ENCODE measurements at places on chromosomes 16 and 17. TPM values are rescaled to one million over a fixed set of nuclear protein-coding genes. Genes with fewer than 3 reads are reported as not detected.

FBXL19 gene
- 12.7 TPM for total RNA-seq

NPB gene
- under 0.01 TPM for total RNA-seq

GRCh38 chr17:27466743-27467375 is 10.6 kb downstream of the KSR1 start:
- peak; percentile 66 for DNase-seq
- H3K36me3 ChIP-seq = no peaks in the 10 kb centered on the region
- peaks cover 5% of the 10 kb centered on the region for H3K4me1 ChIP-seq

- no peak overlapping the region for H3K4me3 ChIP-seq
- DNase-seq = no peak
- no peak overlapping the region for H3K27ac ChIP-seq
- H3K4me1 ChIP-seq = peaks cover 20% of the 10 kb centered on the region
- no peaks in the 10 kb centered on the region for H3K36me3 ChIP-seq
These were observed 71.7 kb downstream of the SNX11 start for GRCh38 chr17:48179071-48179945.

DNA sequence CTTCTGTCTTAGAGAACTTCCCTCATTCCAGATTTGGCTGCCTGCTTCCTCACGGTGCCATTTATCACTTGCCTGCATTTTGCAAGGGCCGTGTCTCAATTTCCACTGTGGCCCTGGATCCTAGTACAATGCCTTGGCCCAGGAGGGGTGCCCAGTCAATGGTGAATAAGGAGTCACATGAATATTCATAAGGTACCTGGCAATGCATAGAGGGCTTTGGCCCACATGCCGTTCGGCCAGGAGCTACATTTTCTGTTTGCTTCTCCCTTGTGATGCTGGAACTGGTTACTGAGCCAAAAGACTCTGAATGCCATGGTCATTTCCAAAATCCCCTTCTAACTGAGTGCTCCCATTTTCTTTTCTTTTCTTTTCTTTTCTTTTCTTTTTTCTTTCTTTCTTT is 4.8 kb upstream of the PIRT start:
- H3K27me3 ChIP-seq = no peaks in the 10 kb centered on the region
- no peaks in the 10 kb centered on the region for H3K4me1 ChIP-seq
- H3K4me3 ChIP-seq = no peak overlapping the region
- H3K36me3 ChIP-seq = no peaks in the 10 kb centered on the region

- H3K4me1 ChIP-seq = peaks cover 51% of the 10 kb centered on the region
- peaks cover 22% of the 10 kb centered on the region for H3K27me3 ChIP-seq
- H3K36me3 ChIP-seq = no peaks in the 10 kb centered on the region
- H3K4me3 ChIP-seq = peak overlapping the region; percentile 72
- H3K27ac ChIP-seq = no peak overlapping the region
- peak; percentile 93 for DNase-seq
These were observed 1.4 kb downstream of the HES7 start for GRCh38 chr17:8122422-8122923.

GRCh38 chr16:54417384-54417783 is 130.8 kb upstream of the IRX3 start:
- no peak overlapping the region for H3K27ac ChIP-seq
- no peaks in the 10 kb centered on the region for H3K36me3 ChIP-seq
- DNase-seq = no peak
- no peak overlapping the region for H3K4me3 ChIP-seq
- no peaks in the 10 kb centered on the region for H3K27me3 ChIP-seq

DNA sequence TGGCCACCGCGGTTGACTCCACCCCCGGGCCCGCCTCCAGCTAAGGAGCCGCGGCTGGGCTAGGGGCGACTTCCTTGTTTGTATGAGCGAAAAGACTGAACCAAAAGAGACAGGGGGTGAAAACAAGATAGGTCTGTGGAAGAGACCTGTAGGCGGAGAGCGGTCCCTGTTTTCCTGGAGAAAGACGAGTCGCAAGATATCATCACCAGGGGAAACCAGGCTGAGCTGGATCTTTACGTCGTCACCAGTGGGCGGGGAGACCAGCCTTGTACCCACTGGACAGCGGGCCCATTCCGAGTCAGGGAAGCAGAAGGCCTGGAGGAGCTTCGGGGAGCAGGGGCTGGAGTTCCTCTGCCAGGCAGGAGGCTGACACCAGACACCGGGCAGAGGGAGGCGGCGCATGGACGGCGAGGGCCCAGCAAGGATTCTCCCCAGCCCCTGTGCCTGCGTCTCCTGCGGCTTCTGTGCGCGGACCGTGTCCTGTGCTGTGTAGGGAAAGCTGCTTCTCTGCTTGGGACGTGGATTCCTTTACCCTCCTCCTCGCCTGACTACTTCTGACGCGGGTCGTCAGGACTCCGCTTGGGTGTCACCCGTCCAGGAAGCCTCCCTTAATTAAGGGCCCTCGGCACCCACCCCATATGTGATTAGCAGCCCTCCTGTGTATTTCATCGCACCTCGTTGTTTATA is 10.3 kb upstream of the ARL4D start:
- peak overlapping the region; percentile 99 for H3K27ac ChIP-seq
- H3K4me1 ChIP-seq = peaks cover 4% of the 10 kb centered on the region
- peak; percentile 93 for DNase-seq
- peak overlapping the region; percentile 93 for H3K4me3 ChIP-seq
- H3K36me3 ChIP-seq = no peaks in the 10 kb centered on the region

DNA sequence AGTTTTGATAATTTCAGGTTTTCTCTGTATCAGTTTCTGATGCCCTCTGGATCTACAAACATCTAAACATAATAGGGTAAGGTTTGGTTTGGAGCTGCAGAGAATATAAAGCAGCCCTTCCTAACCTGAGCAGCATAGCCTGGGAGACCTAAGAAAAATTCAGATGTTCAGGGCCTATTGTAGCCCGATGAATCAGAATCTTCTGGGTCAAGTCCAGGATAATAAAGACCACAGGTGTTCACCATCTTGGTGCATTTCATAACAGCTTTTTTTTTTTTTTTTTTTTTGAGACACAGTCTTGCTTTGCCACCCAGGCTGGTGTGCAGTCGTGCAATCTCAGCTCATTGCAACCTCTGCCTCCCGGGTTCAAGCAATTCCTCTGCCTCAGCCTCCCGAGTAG is 19.7 kb upstream of the ARHGAP17 start:
- DNase-seq = no peak
- no peaks in the 10 kb centered on the region for H3K27me3 ChIP-seq
- peaks cover 44% of the 10 kb centered on the region for H3K4me1 ChIP-seq

GRCh38 chr17:37856245-37856644 is 68.0 kb upstream of the TBC1D3K start:
- H3K36me3 ChIP-seq = no peaks in the 10 kb centered on the region
- no peak overlapping the region for H3K27ac ChIP-seq
- no peaks in the 10 kb centered on the region for H3K4me1 ChIP-seq
- H3K27me3 ChIP-seq = no peaks in the 10 kb centered on the region
- no peak for DNase-seq
- no peak overlapping the region for H3K4me3 ChIP-seq

- H3K27me3 ChIP-seq = no peaks in the 10 kb centered on the region
- no peak overlapping the region for H3K4me3 ChIP-seq
- H3K36me3 ChIP-seq = no peaks in the 10 kb centered on the region
- no peaks in the 10 kb centered on the region for H3K4me1 ChIP-seq
These were observed 51.4 kb downstream of the WSB1 start for GRCh38 chr17:27345141-27345904.
